Astrocyte (in vitro differentiated cells and primary cell): ENCODE measurements at places on chromosomes 7 and 10.

- H3K27ac ChIP-seq = peak overlapping the region; percentile 98
- peak; percentile 56 for DNase-seq
- peak overlapping the region; percentile 31 for H3K4me3 ChIP-seq
- H3K36me3 ChIP-seq = no peaks in the 10 kb centered on the region
These were observed 297.0 kb upstream of the PITRM1 start for GRCh38 chr10:3469639-3470020.

GRCh38 chr7:152881893-152882292 lies 122.3 kb downstream of the ACTR3B start:
- H3K27ac ChIP-seq = no peak overlapping the region
- H3K27me3 ChIP-seq = no peaks in the 10 kb centered on the region
- H3K4me3 ChIP-seq = no peak overlapping the region
- no peak for DNase-seq
- H3K4me1 ChIP-seq = no peaks in the 10 kb centered on the region

DNA sequence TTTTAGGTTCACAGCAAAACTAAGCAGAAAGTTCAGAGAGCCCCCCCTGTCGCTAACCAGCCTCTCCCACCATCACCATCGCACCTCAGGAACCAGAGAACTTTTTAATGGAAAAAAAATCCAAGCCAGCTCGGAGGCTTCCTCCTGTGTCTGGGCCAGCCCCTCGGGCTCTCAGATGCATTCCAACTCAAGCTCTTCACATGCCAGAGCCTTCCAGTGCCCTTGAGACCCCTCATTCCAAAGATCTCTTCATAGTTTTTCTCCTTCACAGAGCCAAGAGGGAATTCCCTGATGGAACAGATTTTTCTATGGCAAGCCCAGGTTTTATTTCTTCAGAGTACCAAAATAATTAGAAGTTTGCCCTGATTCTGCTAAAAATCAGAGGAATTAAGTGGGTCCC lies 153.4 kb upstream of the LANCL2 start:
- no peaks in the 10 kb centered on the region for H3K27me3 ChIP-seq
- peaks cover 8% of the 10 kb centered on the region for H3K4me1 ChIP-seq
- DNase-seq = no peak
- peaks cover 18% of the 10 kb centered on the region for H3K36me3 ChIP-seq
- no peak overlapping the region for H3K4me3 ChIP-seq

GRCh38 chr7:48518092-48518491 lies 346.8 kb downstream of the ABCA13 start:
- H3K4me3 ChIP-seq = no peak overlapping the region
- no peaks in the 10 kb centered on the region for H3K4me1 ChIP-seq
- no peaks in the 10 kb centered on the region for H3K27me3 ChIP-seq
- H3K27ac ChIP-seq = no peak overlapping the region

DNA sequence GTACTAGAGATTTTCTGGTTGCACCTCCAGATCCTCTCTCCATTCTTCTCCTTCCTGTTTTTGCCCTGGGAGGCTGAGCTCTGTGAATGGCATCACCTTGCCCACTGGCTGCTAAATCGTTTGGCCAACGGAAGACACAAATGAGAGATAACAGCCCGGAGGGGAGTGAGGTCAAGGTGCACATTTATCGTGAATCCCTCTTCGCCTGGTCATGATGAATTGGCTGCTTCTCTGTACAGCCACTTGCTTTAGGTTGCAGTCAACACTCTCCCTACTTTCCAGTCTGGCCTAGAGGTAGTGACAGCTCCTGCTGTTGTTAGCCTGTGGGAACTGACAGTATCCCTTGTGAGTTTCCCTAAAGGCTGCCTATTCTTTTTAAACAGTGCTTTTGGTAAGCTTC lies 85.4 kb upstream of the CHCHD3 start:
- H3K27me3 ChIP-seq = peaks cover 6% of the 10 kb centered on the region
- no peak for DNase-seq
- H3K27ac ChIP-seq = no peak overlapping the region
- no peaks in the 10 kb centered on the region for H3K4me1 ChIP-seq
- no peak overlapping the region for H3K4me3 ChIP-seq
- no peaks in the 10 kb centered on the region for H3K36me3 ChIP-seq

DNA sequence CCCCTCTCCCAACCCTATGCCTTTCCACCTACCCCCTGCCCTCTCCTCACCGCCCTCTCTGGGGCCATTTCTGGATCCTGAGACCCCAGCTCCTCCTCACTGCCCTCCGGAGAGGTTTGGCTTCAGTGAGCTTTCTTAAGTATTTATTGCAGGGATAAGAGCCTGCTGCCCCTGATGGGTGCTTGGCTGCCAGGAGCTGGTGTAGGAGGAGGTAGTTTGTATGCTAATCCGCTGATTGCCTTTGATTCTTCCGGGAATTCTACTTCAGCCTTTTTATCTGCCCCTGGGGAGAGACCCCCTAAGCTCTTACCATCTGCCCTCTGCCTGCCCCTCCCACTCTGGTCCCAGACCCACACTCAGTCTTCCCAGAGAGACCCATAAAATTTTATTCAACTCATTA lies 263.5 kb upstream of the PODXL start:
- no peaks in the 10 kb centered on the region for H3K36me3 ChIP-seq
- no peaks in the 10 kb centered on the region for H3K4me1 ChIP-seq
- H3K4me3 ChIP-seq = no peak overlapping the region

- no peak overlapping the region for H3K4me3 ChIP-seq
- no peaks in the 10 kb centered on the region for H3K27me3 ChIP-seq
These were observed 326.0 kb upstream of the MTPN start for GRCh38 chr7:136303162-136303561.

DNA sequence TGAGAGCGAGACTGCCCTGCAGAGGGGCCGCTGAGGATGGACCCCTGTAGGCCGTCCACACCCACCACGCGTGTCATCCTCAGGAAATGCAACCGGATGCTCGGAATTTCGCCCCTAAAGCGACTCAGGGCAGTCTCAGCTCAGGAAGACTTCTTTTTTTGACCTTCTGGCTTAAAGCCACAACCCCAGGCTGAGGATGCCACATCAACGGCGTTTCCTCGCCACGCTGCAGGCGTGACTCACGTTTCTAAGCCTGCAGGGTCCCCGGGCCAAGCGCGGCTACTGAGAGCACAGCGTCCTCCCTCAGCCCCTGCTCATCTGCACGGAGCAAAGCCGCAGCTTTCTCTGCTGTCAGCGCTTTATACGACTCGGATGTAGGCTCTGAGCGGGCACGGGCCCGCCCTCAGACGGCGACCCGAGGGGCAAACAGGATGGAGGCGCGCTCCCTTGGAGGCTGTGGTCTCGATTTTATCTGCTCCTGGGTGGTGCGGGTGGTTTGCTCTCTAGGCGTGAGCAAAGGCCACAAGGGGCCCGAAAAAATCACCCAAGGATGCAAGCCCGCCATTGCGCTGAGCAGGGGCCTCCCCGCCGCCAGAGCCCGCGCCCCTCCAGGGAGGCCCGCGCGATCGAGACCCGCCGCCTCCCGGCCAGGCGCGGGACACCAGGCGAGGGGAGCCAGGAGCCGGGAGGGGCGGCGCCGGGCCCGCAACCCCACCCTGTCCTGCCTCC lies 726 bp upstream of the INSIG1 start:
- H3K4me1 ChIP-seq = peaks cover 27% of the 10 kb centered on the region
- H3K27ac ChIP-seq = peak overlapping the region; percentile 89
- no peaks in the 10 kb centered on the region for H3K27me3 ChIP-seq
- peaks cover 6% of the 10 kb centered on the region for H3K36me3 ChIP-seq
- H3K4me3 ChIP-seq = peak overlapping the region; percentile 62
- peak; percentile 62 for DNase-seq

DNA sequence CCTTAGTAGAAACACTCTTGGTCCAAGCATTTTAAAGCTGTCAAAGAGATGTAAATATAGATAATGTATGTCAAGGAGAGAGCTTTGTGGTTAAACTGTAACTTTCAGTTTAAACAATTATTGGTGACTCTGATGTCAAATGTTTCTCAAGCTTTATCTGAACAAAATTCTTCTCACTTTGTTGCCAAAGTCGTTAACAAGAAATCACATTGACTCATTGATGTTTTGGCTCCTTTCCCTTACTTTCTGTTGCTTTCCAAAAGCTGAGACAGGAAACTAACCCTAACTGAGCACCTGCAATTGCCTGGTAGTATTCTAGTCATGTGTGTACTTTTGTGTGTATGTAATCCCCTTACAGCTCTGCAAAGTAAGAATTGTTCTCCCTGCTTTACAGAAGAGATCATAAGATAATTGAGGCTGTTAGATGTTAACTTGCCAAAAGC lies 108.5 kb downstream of the CFTR start:
- no peak overlapping the region for H3K4me3 ChIP-seq
- H3K27ac ChIP-seq = no peak overlapping the region
- H3K4me1 ChIP-seq = peaks cover 5% of the 10 kb centered on the region
- no peaks in the 10 kb centered on the region for H3K36me3 ChIP-seq

- peaks cover 7% of the 10 kb centered on the region for H3K4me1 ChIP-seq
- H3K4me3 ChIP-seq = no peak overlapping the region
- no peaks in the 10 kb centered on the region for H3K36me3 ChIP-seq
- H3K27ac ChIP-seq = no peak overlapping the region
- no peak for DNase-seq
These were observed 2.2 kb upstream of the SUN3 start for GRCh38 chr7:48031111-48031510.

- no peak overlapping the region for H3K4me3 ChIP-seq
- no peaks in the 10 kb centered on the region for H3K36me3 ChIP-seq
- no peaks in the 10 kb centered on the region for H3K4me1 ChIP-seq
- no peak overlapping the region for H3K27ac ChIP-seq
These were observed 476.4 kb downstream of the PTPRN2 start for GRCh38 chr7:158111049-158111751.

DNA sequence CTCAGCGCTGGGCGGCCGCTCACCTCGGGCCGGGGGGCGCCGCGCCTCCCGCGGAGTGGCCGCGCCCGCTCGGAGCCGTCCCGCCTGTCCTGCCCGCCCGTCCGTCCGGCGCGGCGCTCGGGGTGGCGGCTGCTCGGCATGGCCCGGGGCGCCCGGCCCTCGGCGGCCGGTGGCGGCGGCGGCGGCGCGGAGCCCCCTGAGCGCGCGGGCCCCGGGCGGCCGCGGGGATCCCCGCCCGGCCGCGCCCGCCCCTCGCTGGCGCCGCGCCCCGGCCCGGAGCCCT lies 338 bp downstream of the SDK1 start:
- peaks cover 15% of the 10 kb centered on the region for H3K27me3 ChIP-seq
- peaks cover 10% of the 10 kb centered on the region for H3K4me1 ChIP-seq
- H3K4me3 ChIP-seq = peak overlapping the region; percentile 48
- H3K36me3 ChIP-seq = no peaks in the 10 kb centered on the region
- no peak for DNase-seq

- H3K27ac ChIP-seq = no peak overlapping the region
- peaks cover 11% of the 10 kb centered on the region for H3K4me1 ChIP-seq
- no peak for DNase-seq
- H3K36me3 ChIP-seq = no peaks in the 10 kb centered on the region
These were observed 20.7 kb downstream of the NRAP start for GRCh38 chr10:113643183-113643582.

- H3K36me3 ChIP-seq = no peaks in the 10 kb centered on the region
- H3K4me3 ChIP-seq = no peak overlapping the region
- DNase-seq = peak; percentile 30
- H3K4me1 ChIP-seq = no peaks in the 10 kb centered on the region
- no peak overlapping the region for H3K27ac ChIP-seq
- no peaks in the 10 kb centered on the region for H3K27me3 ChIP-seq
These were observed 1086.6 kb upstream of the SORCS1 start for GRCh38 chr10:108250936-108251620.
